Neural crest cell (in vitro differentiated cells): ENCODE measurements at places on chromosomes 12 and 14. TPM values are rescaled to one million over a fixed set of nuclear protein-coding genes. Genes with fewer than 3 reads are reported as not detected.

TAS2R14 gene
- 1.7 and 2.1 TPM in 2 replicates for total RNA-seq

- peak; percentile 70 for DNase-seq
Observed at GRCh38 chr12:108129017-108129812, at the start of gene WSCD2. WSCD2 (plus strand) TSS chr12:108129288; CDS start chr12:108195833, 66,545 bp downstream.

DNA sequence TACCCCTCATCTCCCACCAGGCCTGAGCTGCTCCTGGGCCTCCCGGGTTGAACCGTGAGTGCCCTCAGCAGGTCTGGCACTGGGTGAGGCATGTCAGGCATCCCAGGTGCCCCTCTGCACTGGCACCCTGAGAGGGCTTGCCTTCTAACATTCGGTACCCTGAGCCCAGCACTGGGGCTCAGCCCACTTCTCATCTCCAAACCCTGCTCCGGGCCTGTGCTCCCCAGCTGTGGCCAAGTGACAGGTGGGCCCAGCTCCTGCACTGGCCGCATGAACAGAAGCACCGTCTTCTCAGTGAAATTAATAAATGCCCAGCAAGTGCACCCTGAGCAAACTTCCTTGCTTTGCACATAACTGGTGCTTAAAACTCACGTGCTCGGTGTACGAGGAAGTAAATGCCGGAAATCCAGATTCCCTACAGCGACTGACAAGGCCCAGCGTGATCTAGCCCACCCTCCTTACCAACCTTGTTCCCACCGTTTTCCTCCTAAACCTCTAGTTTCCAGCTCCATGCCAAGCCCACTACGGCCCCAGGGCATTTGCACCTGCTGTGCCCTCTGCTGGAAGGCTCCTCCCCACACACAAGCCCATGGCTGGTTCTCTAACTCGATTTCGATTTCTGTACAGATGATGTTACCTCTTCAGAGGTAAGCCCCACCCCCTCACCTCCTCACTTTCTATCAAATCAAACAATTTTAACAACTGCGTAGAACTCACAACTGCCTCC lies 115.2 kb upstream of the NCOR2 start:
- no peak for DNase-seq

DNA sequence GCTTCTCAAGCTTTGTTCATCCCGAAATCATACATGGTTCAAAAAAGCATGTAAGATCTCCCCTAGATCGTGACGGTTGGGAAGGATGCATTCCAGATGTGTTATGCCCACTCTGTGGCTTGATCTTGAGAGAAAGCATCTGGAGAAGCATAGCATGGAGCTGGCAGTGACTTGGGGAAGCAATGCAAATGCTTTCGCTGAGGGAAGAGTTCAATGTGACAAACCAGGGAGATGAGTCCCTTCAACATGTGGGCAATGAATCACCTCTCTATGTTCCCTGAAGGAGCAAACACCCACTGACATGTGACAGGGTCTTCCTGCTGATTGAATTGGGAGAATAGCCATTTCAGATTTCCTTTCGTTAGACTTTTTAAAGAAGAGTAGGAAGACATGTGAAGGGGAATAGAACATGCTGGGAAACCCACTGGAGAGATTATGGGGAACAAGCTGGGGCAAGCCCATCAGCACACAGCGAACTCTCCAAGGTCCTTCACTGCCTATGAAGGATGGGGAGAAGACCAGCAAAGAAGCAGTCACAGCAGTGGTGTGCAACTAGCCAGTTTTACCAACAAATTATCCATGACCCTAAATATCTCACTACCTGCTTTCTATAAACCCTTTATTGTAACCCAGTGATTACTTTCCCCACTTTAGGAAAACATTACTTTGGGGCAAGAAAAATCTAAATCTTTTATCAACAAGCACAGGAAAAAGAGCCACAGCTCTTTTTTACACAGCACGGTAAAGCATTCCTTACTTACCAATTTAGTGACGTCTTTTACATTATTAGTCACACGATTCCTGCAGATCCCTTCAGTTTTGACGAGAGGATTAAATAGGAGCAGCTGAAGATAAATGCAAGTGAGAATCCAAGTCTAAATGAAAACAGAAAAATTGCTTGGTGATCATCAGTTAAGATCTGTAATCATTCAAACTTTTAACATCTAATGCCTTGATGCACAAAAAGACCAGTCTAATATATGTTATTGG lies 35.0 kb downstream of the KITLG start:
- no peak for DNase-seq

- DNase-seq = no peak
Observed at GRCh38 chr14:20035449-20035848, 389 bp downstream of the OR4K13 start.

DNA sequence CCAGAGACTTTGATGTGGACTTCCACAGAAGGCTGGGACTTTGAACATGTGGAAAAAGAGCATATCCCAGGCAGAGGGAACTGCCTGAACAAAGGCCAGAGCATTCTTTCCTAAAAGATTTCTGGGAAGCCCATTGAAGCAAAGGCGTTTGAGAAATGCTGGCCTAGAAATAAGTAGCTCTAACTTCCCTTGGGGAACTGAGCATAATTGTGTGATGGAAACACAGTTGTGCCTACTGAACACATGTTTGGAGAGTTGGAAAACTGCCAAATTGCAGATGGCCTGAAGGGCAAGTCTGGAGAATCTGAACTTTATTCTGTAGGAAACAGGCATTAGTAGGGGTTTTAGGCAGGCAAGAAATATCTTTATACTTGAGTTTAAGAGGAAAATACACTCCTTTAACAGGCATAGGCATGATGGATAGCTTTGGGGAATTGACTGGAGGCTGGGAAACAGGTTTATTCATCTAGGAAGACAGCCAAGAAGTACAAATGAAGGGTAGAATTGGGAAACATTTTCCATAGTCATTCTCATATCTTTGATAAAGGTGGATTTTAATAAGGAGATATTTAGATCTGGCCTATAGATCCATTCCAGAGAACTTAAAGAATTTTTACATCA lies 134.1 kb downstream of the TPH2 start:
- DNase-seq = no peak

GRCh38 chr14:79294499-79294898 lies 916.8 kb downstream of the DIO2 start:
- no peak for DNase-seq

DNA sequence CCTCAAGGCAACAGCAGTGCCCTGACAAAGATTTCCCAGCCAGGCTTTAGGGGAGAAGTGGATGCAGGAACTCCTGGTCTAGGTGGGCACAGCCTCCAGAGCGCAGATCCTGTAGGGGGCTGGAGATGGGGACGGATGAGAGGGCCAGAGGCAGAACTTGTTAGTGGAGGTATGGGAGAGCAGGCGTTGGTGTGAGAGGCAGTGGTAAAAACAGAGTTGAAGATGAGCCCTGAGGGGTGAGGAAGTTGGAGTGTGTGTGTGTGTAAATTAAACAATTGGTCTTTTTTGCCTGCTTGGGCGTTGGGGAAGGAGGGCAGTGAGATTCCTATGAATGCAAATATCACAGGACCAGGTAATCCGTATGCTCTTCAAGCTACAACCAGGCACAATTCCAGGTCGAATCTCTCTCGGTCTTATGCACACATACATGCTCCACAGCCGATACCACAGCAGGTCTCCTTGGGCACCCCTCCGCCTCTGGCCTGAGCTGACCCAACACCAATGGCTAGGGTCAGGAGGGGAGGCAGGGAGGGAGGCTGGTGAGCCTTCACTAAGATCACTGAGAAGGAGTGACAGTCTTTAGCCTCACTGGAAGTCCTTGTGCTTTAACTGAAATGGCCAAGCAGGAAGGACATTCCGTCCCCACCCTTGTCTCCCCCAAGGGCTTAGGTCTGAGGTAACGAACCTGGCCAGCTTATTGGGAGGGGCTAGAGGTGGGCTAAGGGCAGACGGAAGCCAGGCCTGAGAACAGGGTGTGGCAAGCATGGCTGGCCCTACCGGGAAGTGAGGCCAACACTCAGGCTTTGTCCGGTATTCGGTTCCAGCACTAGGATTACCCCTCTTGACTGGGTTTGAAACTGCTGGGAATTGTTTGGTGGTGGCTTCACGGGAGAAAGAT lies 1.5 kb upstream of the KRT7 start:
- DNase-seq = no peak

DNA sequence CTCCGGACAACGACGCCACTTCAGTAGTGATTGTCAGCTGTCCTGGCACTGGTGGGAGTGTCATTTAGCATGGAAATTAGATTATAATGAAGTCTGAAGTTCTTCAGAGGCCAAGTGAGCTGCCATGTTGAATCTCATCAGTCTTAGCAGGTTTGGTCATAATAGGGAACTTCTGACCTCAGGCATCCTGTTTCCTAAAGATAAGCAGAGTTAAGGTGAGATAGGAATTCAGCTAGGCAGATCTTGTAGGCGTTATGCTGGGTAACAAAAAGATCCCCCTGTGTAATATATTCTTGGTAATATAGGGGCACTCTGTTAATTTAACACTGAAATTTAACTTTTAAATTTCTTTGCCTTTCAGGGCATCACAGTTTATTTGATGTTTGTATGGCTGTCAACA lies 137.5 kb downstream of the CCDC91 start:
- DNase-seq = no peak

DNA sequence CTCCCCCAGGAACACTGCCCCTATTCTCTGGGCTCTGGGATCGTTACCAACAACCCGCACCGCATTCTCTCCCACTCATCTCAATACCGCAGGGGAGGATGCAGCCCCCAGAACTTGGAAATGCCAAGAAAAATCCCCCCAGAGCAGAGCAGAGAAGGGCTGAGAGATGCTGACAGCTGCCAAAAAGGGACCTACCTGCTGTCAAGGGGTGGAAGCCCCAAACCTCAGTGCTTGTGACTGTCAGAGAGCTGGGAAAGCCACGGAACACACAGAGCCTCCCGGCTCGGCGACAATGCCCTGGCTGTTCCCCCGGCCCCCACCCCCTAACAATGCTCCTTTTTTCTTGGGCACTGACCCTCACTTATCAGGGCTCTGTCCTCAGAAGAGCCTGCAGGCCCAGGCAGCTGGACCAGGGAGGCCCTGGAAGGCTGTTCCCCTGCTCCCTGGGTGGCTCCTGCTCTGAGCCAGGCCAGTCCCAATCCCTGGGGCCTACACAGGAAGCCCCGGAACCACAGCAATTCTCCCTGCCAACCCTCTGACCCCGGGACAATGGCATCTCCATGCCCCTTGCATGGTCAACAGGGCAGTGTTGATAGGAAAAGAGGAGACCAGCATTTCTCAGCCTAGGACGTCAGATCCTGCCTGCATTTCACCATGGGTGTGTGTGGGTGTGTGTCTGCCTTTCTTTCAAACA lies 78.9 kb downstream of the ITPK1 start:
- peak; percentile 52 for DNase-seq

DNA sequence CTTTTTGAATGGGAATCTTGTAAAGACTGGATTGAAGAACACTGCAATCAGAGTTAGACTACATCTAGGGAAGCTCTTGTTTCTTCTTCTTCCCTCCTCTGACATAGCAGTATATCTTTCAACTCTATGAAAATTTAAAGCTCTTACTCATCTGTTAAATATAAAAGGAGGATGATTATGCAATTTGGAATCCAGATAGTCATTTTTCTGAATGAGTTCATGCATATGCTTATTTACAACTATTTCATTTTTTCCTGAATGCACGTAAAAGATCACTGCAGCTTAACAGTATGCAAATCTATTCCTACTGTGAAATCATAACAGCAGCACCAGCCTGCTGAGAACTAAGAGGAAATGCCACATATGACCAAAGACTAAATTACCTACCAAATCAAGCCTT lies 133.5 kb upstream of the TMCC3 start:
- no peak for DNase-seq
